ENCODE measurements at places on chromosomes 4 and X.

DNA sequence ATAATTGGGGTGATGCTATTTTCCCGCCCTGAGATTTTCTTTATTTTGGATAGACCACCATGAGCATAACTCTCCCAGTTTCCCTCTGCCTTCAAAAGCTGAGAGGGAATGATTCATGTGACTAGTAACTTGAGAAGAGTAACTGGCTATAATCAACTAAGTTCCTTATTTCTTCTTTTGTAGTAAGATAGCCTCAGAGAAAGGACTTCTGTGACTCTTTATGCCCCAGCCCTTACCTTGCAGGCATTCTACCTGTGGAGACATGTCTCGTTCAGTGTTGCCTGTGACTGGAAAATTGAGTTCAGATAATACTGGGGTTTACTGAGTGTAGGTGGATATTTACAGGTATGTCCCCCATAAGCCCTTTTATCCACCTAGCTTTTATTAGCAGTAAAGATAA is 715.4 kb upstream of the HS3ST1 start:
- no peak for DNase-seq

- no peak for DNase-seq
Observed at GRCh38 chrX:149541521-149542047, 772 bp downstream of the EOLA1 start.

DNA sequence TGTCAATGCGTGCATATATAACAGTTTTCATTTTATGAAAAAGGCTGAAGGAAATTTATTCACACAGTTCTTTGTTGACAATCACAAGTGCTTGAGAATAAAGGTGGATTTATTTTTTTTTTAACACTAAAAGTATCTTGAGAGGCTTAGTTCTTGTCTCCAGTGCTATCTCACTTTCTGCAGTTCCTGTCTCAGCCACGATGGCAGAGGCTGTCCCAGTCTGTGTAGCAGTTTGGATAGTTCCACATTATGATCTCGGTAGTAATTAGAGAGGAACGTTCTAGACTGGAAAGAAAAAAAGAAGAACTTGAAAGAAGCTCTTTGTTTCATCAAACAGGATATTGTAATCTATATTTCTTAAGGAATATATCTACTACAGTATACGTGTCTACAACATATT is 229.0 kb downstream of the UGT8 start:
- no peak for DNase-seq

DNA sequence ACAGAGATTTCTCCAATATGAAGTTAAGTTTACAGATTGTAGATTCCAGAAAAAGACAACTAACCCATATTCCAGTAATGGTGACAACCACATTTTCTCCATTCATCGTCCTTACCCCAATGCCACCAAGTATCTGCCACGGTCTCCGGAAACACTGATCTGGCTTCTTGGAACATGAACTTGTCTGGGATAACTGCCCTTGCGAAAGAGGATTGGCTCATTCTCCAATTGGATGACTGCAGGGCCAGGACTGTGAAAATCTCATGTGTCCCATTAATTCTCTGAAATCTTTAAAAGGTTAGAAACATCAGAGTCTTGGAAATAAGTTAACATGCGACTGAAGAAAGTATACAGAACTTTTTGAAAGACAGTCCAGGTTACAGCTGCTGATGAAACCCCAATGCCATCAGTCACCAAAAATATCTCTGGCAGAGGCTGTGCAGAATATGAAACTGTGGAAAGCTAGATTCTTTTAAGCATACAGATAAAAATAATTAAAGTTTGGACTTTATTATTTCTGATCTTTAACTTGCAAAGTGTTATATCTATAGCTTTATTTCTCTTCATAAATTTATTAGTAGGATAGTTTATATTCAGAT is 496.9 kb downstream of the PPARGC1A start:
- no peak for DNase-seq

DNA sequence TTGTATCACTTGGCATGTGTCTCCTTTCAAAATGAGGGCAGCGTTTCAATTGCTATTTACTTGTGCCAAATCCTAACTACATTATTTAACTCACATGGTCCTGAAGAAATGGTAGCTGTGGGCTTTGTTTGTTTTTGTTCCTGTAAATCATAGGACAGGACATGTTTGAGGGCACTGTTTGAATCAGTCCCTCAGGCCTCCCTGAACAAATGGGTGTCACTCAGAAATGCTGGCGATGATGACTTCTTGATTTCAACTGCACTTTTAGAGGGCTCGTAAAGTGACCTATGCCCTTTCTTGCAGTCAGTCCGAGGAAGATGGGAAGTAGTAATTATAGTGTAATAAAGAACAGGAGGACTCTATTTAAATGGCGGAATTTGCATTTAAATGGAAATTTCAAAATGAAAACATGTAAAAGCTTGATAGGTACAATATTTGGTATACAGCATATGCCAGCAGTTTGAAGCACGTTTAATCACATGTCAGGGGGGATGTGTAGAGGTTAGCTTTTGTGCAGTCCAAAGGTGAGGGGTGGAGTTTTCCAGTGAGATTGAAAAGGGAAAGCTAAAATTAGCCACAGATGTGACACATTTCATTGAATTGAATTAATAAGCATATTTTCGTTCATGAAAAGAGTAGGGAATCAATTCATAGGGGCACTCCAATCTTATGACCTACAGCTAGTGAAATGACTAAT is 1958.7 kb upstream of the IGFBP7 start:
- DNase-seq = no peak

DNA sequence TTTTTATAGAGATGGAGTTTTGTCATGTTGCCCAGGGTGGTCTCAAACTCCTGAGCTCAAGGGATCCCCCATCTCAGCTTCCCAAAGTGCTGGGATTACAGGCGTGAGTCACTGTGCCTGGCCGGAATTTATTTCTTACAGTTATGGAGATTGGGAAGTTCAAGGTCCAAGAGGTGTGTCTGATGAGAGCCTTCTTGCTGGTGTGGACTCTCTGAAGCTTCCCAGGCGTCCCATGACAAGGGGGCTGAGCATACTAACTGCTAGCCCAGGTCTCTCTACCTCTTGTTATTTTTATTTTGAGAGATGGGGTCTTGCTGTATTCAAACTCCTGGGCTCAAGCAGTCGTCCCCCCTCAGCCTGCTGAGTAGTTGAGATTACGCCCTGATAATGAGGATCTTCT is 2.9 kb upstream of the NSD2 start:
- DNase-seq = peak; percentile 54

DNA sequence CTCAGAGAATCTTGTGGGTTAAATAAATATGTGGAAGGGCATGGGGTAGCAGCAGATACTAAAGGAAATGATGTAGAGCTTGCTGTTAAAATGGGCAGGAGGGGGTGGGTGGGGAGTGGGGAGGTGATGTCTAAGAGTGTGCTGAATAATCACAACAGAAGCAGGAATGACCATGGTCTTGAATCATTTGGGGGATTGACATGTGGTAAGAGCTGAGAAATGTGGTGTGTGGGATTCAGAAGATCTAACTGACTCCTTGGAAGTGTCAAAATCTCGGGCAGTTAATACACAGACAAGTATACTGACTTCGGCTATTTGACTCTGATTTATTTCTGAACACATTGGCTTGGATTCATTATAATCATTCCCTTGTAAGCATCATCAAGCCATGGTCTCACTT is 6.8 kb downstream of the VGLL1 start:
- DNase-seq = no peak
